Muscle of back (tissue), 13 donors: ENCODE measurements at places on chromosomes 7 and 10.

GRCh38 chr10:27513451-27514191 is 9.5 kb downstream of the RAB18 start:
- DNase-seq: no peak

GRCh38 chr10:121796342-121796741 is 131.5 kb downstream of the ATE1 start:
- DNase-seq: no peak

DNA sequence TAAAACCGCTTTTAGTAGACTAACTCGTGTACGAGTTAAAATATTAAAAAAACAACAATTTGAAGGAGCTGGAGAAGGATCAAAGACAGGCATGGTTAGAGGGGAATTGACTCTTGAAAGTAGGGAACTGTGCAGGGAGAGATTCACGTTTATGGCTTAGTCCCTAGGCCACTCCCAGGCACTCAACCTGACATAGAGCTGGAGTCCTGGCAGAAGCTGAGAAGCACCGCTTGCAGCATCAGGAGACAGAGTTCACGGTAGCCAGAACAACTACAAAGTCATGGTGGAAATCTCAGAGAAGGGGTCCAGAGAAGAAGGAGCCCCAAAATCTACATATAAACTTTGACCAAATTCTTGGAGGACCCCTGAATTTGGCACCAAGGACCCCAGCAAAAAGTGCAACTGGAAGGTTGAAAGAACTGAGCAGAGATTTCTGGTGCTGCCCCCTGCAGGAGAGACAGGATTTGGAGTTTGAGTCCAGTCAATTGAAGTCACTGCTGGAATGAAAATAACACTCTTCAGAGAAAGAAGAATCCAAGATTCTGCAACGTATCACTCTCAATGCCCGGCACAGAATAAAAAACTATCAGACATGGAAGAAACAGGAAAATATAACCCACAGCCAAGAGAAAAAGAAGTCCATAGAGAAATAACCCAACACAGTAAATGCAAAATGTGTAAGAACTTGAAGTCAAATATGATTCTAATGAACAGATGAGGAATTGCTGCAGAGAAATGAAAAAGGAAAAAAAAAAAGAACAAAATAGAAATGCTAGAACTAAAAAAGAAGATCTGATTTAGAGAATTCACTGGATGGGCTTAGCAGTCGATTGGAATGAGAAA is 493.3 kb upstream of the PODXL start:
- DNase-seq: no peak

- no peak for DNase-seq
Measured at GRCh38 chr10:126617733-126618132, 52.8 kb downstream of the C10orf90 start.

DNA sequence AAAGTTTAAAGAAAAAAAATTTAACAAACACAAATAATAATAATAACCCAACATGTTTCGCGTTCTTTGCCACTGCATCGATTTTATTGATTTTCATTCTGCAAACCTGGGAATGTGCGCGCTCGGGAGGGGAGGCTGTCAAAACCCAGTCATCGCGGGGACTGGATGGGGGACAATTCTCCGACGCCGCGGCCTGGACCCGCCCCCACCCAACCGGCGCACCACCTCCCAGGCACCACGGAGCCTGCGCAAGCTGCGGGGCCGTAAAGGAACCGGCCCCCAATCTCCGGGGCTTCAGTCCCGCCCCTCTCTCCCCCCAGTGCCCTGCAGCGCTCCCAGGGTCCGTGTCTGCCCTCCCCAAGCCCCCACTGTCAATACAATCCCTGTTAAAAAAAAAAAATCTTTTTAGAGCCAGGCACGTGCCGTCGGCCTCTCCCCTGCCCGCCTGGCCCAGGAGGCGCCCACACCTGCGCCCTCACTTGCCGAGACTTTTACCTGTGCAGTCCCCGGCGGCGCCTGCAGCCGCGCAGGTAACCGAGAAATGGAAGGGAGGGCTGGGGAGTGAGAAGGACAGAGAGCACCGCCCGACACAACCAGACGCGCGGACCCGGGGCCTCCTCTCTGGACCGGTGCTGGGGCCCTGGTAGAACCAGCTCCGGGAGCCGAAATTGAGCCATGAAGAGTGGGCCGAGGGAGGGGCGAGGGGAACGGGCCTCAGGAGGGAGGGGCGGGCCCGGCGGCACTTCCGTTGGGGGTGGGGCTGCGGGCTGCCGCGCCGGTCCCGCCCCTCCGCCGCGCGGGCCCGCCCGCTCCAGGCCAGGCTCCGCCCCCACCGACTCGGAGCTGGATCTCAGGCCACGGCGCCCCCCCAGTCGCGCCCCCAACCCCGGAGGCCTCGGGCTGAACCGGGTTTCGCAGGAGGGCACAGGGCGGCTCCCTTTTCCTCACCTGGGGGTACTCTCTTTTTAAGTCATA is 7.6 kb upstream of the ZNF503 start:
- DNase-seq: peak; percentile 72

DNA sequence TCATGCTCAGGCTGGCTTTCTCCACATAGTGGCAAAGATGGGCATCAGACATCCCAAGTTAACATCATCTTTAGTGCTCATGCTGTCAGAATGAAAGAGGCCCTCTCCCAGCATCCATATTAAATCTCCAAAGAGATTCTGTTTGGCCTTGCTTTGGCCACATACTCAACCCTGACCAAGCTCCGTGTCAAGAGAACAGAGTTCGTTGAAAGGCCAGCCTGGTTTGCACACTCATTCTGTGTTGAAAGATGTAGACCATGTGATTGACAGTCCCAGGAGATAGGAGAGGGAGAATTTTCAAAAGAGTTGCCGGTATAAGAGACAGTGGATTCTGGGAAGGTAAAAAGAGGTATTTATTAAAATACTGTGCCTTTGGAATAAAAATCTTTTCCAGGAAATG is 19.7 kb downstream of the MET start:
- no peak for DNase-seq

DNA sequence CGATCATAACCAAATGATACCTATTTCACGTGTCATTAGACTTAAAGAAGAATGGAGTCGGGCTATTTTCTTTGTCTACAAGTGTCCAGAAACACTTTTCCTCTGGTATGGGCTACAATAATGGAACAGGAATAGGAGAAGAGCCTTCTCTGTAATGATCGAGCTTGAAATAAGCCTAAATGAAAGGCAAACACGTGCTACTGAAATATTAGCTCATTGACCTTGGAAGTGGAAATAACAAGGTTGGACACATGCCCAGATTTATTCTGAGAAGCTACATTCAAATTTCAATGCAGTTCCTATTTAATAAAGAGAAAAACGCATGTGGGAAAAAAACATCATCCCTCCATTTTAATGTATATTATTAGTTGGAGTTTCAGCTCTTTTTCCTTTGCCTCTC is 254.7 kb upstream of the PTER start:
- no peak for DNase-seq

- no peak for DNase-seq
Measured at GRCh38 chr7:39125846-39126245, 148.1 kb downstream of the POU6F2 start.

GRCh38 chr7:80037689-80038088 is 96.9 kb upstream of the GNAI1 start:
- no peak for DNase-seq
